ENCODE measurements at places on chromosomes 2 and 18.

DNA sequence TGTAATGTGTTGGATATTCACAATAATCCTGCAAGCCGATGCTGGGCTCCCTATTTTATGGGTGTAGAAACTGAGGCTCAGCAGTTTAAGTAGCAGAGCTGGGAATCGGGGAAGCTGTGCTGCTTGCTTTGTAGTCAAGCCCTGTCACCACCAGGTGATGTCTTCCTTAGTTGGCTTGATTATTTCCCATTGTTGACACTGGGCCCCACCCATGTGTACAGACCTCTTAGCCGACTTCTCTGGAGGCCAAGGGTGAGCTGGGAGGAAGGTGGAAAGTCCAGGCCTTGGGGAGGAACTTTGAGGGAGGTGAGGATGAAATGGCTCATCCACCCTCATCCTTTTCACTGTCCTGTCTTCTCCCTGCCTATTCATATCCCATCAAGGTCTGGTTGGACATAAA lies 60.0 kb downstream of the CAPN13 start:
- no peak for DNase-seq

- DNase-seq, result no peak
Measured at GRCh38 chr2:203238292-203238703, 520 bp upstream of the CYP20A1 start.

DNA sequence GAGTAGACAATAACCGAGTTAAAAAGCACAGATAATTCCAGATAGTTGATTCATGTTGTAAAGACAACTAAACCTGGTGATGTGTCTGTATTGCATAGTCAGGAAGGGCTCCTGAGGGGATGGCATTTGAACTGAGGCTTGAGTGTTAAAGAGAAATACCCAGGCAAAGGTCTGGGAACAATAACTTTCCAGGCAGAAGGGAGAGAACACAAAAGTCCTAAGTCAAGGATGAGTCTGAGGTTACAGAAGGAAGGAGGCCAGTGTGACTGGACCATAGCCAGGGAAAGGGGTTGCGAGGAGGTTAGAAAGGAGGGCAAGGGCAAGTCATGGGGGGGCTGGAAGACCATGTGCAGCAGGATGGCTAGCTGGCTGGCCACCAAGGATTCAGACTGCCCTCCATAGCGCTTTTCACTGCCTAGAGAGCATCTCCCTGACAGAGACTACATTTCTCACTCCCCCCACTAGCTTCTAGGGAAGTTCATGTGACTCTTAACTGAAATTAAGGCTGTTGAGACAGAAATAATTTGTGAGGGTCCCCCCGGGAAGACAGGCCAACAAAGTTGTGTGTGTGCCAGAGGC lies 135.5 kb upstream of the CREB1 start:
- DNase-seq, result no peak

DNA sequence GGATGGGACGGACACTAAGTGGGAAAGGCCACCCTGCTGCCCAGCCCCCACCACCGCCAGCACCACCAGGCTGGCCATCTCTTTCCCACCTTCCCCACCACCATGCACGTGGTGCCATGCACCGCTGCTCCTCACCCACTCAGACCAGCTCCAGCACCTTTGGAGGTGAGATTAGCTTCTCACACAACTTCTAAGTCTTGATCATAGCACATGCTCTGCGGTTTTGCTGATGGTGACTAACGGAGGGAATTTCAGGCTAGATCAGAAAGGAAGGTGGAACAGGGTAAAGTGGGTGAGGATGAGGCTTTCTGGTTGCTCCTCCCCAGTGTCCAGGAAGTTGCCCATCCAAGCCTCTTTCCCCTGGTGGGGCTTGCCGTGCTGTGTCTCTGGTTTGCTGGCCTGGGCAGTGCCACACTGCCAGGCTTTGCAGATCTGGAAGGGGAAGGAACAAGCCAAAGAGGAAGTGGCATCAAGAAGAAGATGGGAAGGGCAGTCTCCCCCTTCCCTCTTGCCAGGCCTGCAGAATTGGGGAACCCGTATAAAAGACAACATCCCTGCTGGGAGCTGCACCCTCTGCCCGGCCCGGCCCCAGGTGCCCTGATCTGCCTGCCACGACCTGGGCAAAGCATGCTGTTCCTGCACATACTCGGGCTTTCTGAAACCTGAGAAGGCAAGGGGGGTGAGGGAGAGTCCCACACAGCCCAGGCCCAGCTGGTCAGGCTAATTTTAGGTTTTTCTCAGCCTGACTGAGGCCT lies 44.3 kb upstream of the CAB39 start:
- DNase-seq, result no peak

DNA sequence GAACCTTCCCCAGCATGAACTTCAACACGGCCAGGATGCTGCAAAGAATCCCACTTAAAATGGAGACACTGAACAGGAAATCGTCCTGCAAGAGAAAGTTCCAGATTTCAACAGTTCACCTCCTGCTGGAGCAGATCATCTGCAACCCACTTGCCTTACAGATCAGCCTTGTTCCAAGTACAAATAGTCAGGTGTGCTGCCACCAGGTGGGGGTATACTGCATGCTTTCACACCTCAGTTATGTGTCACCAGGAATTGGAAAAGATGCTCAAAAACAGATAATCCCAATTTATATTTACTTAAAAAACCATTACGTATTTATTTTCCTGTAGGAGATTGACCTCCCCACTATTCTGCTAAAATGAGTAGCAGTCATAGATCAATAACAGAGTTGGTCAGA lies 212.3 kb downstream of the MGAT5 start:
- DNase-seq, result no peak

GRCh38 chr2:203412546-203413331 lies 84.5 kb downstream of the ABI2 start:
- no peak for DNase-seq

- DNase-seq, result no peak
Measured at GRCh38 chr2:190415794-190416775, 7.9 kb downstream of the MFSD6 start.

DNA sequence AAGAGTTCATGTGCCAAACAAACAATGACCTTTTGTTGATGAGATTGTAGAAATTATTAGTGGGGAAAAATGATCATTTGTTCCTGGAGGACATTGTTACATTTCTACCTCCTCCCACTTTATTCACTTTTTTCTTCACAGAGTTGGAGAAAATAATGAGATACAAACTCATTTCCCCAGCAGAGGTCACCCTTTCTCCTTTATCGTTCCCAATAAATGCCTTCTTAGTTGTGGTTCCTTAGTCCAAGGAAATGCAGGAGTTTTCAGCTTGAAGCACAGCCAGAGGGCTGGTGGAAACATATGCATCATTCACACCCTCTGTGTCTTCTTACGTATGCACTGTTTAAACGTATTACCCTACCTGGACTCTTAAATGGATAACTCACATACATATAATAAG lies 108.8 kb downstream of the SLC4A3 start:
- DNase-seq, result no peak

- no peak for DNase-seq
Measured at GRCh38 chr2:102184568-102184967, 2.3 kb upstream of the IL1RL2 start.

DNA sequence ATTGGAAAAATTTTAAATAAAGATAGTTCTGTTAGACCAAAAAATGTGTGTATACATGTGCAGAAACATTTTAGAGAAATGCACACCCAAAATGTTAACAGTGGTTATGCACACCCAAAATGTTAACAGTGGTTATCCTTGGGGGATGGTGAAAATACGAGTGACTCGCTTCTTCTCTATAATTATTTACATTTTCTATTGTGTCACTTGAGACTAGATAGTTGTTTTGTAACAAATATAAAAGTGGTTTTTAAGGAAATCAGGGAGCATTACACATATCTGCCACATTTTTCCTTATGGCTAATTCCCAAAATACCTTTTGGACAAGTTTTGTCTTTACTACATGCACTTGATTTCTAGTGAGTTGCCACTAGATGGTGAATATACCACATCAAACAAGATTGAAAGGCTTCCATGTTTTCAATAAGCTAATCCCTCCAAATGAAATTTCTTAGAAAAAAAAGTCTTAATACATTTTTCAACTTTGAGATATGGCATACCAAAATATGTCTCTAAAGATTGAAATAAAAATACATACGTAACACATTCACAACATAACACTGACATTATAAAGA lies 9.0 kb upstream of the HIBCH start:
- no peak for DNase-seq

GRCh38 chr2:9498210-9498609 lies 23.9 kb downstream of the IAH1 start:
- DNase-seq, result no peak

GRCh38 chr2:107466241-107466640 lies 360.5 kb upstream of the RGPD4 start:
- no peak for DNase-seq

DNA sequence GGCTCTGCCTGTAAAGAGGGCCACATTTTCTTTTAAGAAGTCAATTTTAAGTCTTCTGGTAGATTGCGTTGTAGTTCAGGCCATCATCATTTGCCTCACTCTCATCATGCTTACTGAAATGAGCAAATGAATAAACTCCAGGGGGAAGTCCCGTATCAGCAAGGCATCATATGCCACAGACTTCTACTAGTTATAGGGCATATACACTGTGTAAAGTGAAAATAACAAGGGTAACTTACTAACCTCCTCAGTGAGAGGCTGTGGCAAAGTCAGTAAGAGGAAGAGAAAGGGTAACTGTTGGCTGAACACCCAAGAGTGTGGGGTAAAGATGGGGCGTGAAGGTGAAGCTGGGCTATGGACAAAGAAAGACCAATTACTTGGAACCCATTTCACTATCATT lies 456.2 kb downstream of the SPAG16 start:
- no peak for DNase-seq

DNA sequence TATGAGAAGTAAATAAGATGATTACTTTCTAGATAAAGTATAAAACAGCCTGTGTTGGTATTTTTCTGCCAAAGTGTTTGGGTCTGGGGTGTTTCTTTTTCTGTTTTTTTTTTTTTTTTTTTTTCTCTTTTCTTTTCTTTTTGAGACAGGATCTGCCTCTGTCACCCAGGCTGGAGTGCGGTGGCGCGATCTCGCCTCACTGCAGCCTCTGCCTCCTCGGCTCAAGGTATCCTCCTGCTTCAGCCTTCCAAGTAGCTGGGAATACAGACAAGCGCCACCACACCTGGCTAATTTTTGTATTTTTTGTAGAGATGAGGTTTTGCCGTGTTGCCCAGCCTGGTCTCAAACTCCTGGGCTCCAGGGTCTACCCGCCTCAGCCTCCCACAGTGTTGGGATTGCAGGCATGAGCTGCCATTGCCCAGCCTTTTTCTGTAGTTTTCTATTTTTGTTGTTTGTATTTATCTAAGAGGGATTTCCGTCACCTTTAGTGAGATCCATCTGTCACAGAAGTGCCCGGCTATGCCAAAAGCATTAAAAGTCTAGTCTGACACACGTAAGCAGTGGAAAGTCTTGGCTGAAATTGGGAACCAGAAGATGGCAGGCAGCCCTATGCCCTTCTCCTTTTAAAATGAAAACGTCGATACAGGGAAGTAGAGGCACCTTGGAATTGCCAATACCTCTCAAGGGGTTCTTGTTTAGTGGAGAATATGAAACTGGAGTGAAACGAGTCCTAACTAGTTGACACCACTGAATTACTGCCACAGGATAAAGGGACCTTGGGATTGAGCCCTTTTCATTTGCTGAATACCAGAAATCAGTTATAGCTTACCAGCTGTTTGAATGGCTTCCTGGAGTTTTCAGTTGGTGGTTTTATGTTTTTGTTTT lies 14.0 kb downstream of the UGP2 start:
- DNase-seq, result no peak

DNA sequence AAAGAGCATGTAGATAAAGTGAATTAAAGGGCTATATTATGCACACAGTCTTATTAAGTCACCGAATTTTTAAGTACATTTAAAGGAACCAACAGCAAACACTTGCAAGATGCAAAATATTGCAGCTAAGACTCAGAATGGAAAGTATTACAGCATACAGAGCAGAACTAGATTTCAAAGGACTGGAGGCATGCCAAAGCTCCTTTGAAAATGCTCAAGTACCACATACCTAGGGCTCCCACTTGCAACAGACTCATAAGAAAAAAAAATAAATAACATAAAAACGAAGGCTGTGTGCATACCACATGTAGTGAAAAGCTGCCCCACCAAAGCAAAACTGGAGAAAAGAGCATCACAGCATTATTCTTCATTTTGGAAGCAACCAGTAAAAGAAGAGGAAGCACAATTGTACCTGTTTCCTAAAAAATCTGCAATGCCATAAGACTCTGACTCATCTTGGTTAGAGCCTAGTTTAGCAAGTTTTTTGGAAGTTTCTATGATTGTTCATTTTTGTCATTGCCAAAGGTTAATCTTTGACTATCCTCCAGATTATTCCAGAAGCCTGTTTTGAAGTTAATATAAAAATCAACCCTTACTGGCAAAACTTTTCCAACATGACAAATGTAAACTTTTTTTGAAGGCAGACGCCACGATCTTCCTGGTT lies 306.0 kb upstream of the COL3A1 start:
- DNase-seq, result no peak

- no peak for DNase-seq
Measured at GRCh38 chr2:200742426-200742825, 69.3 kb upstream of the BZW1 start.

- no peak for DNase-seq
Measured at GRCh38 chr2:191521608-191522208, 156.2 kb upstream of the NABP1 start.

- DNase-seq, result no peak
Measured at GRCh38 chr18:74316257-74317170, 875 bp downstream of the C18orf63 start.

- DNase-seq, result no peak
Measured at GRCh38 chr2:237445611-237446337, 31.8 kb upstream of the COL6A3 start.

- no peak for DNase-seq
Measured at GRCh38 chr2:207487650-207488311, 42.0 kb upstream of the CREB1 start.

- DNase-seq, result no peak
Measured at GRCh38 chr2:60549238-60549927, 4.1 kb downstream of the BCL11A start.

GRCh38 chr2:45739796-45740485 lies 88.5 kb downstream of the PRKCE start:
- no peak for DNase-seq

DNA sequence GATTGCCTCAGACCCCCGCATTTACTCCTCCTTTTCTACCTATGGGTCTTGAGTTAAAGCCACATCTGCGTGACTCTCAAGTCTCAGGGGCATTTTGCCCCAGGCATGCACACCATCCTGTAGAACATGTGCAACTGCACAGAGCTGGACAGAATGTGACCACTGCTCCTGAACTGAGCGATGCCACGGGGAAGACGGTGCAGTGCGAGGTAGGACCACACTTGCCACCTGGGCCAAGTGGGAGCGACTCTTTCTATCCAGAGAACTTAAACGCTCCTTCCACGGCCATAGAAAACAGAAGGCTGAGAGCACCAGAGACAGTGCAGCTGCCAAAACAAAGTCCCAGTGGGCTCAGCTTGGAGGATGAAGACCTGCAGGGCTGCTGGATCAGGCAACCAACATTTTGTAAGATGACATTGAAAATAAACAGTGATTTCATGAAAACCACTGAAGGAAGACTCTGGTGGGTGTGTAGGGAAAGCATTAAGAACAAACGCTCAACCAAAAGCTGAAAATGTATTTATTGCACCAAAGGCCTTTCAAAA lies 149.0 kb upstream of the HDAC4 start:
- no peak for DNase-seq

GRCh38 chr2:172119089-172119488 lies 16.4 kb upstream of the DLX2 start:
- no peak for DNase-seq
